ENCODE measurements at places on chromosomes 11 and 22. TPM values are rescaled to one million over a fixed set of nuclear protein-coding genes. Genes with fewer than 3 reads are reported as not detected.

DNA sequence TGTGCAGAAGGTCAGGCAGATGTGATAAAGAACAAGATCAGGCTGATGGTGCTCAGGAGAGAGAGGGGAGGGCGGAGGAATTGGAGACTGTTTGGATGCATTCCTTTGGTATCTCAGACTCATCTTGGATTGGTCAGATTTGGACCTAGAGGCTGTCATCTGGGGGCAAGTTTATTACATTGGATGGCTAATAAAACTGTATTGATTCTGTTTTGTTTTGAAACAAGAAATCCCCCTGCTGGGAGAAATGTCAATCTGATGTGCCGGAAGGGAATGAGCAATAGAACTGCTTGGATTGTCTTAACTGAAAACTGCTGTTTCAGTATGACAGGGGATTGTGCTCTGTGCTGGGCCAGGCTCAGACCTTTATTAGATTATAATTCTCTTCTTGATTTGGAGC is 25.5 kb upstream of the CCDC90B start:
- no peaks in the 10 kb centered on the region for H3K4me1 ChIP-seq
- no peak for DNase-seq
- no peaks in the 10 kb centered on the region for H3K36me3 ChIP-seq
- no peak overlapping the region for H3K4me3 ChIP-seq
- H3K27me3 ChIP-seq, result no peaks in the 10 kb centered on the region

- no peaks in the 10 kb centered on the region for H3K27me3 ChIP-seq
- no peak overlapping the region for H3K4me3 ChIP-seq
- peaks cover 22% of the 10 kb centered on the region for H3K4me1 ChIP-seq
- no peak for DNase-seq
- H3K27ac ChIP-seq, result peak overlapping the region; percentile 70
Measured at GRCh38 chr22:46971099-46971763, 208.8 kb downstream of the TBC1D22A start.

DNA sequence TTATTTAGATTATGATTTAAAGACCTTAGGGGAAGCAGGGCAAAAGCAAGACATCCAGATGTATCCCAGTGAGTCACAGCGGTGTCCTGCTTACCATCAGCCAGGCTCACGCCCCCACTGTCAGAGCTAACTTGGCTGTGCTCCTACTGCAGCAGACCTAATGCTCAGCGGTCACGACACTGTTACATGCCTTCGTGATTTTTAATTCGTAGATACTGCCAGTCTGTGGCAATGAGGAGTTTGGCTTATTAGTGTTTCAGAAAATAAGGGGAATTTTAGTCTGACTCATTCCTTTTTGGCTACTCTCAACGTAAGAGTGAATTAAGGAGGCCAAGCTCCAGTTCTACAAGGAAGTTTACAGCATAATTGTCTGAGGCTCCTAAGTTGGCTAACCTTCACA is 22.7 kb downstream of the EFCAB6 start:
- peaks cover 13% of the 10 kb centered on the region for H3K4me1 ChIP-seq
- H3K27ac ChIP-seq, result no peak overlapping the region
- H3K4me3 ChIP-seq, result no peak overlapping the region
- no peaks in the 10 kb centered on the region for H3K36me3 ChIP-seq
- peak; percentile 92 for DNase-seq
- no peaks in the 10 kb centered on the region for H3K27me3 ChIP-seq

SYT7 gene
- total RNA-seq, result 4.2 TPM

JAML gene
- total RNA-seq, result 1.2 TPM

RPL27A gene
- 1,629 TPM for total RNA-seq

- H3K27me3 ChIP-seq, result no peaks in the 10 kb centered on the region
- no peak overlapping the region for H3K27ac ChIP-seq
- H3K4me3 ChIP-seq, result no peak overlapping the region
- no peaks in the 10 kb centered on the region for H3K4me1 ChIP-seq
- no peak for DNase-seq
Measured at GRCh38 chr11:89458716-89459115, 32.5 kb downstream of the NOX4 start.

APOL4 gene
- 1.5 TPM for total RNA-seq

Data from esophagus muscularis mucosa (tissue), 4 donors.